ENCODE measurements at places on chromosomes 16 and 17.

- no peak for DNase-seq
These were observed 52.6 kb downstream of the PIGL start for GRCh38 chr17:16269658-16270057.

DNA sequence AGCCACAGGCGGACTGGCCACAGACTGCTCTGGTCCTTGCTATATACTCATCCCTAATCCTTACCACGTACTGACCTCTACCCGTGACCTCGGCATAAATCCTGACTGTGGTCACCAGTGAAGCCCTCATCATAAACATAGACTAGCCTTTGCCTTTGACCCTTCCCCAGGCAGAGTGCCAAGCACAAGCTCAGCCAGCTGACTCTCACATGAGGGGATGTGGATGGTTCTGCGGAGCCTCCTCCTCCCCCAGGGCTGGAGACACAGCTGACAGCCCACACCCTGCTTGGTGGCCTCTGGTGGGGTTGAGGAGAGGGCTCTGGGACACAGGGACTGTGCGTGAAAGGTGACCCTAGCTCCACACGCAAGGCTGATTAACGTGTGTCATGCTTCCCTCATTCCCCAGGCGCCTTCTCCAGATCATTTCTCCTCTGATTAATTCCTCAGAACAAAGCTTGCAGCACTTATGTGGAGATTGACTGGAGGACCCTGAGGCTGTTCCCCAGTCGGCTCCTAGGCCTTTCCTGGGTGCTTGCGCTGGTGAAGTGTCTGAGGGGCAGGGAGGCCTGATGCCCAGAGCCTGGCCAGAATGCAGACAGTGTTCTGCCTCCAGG, 241.5 kb upstream of the NLRP1 start:
- DNase-seq: no peak

GRCh38 chr16:84308120-84308519, 13.4 kb downstream of the WFDC1 start:
- no peak for DNase-seq

DNA sequence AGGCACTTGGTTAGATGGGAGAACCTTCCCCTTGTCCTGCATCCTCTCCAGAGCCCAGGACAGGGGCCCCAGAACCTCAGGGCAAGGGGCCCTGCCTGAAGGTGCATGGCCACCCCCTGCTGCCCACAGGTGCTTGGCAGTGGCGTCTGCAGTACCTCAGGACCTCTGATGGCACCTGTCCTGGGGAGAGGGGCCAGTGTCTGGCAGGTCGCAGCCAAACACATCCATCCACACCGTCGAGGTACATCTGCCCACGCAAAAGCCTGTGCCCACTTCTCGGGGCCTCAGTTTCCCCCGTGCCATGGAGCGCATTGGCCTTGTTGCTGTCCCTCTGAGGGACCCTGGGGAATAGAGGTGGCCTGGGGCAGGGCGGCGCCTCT, 9.3 kb downstream of the MAP2K3 start:
- DNase-seq: no peak

- no peak for DNase-seq
These were observed 108.9 kb downstream of the MAP2K6 start for GRCh38 chr17:69523244-69523861.

DNA sequence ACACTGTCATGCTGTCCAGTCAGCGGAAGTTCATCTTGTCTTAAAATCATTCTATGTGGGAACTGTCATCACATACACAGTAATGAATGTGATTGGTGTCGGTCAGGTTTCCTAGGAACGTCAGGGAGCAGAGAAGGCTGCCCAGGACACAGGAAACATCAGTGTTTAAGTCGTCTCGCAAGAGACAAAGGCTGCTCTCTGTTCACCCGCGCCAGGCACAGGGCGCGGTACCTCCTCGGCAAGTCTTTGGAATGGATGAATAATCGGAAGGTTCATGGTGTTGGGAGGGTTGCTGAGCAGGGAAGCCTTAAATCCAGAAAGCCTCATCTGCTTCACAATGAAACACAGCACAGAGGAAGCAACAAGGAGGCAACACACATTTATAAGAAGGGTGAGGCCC, 148.2 kb downstream of the CPPED1 start:
- DNase-seq: no peak

DNA sequence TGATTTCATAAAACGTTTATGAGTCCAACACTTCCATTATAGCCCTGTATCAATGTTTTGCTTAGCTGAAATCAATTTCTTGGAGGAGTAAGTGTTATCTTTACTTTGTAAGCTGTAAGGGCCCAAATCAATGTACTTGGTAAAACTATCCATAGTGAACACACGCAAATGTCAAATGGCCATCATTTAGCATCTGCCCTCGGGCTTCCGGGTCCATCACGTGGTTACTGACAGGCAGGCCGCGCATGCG, 687 bp upstream of the NARF start:
- DNase-seq: no peak

- DNase-seq: peak; percentile 15
These were observed 100.7 kb downstream of the MGAT5B start for GRCh38 chr17:76968707-76969597.

DNA sequence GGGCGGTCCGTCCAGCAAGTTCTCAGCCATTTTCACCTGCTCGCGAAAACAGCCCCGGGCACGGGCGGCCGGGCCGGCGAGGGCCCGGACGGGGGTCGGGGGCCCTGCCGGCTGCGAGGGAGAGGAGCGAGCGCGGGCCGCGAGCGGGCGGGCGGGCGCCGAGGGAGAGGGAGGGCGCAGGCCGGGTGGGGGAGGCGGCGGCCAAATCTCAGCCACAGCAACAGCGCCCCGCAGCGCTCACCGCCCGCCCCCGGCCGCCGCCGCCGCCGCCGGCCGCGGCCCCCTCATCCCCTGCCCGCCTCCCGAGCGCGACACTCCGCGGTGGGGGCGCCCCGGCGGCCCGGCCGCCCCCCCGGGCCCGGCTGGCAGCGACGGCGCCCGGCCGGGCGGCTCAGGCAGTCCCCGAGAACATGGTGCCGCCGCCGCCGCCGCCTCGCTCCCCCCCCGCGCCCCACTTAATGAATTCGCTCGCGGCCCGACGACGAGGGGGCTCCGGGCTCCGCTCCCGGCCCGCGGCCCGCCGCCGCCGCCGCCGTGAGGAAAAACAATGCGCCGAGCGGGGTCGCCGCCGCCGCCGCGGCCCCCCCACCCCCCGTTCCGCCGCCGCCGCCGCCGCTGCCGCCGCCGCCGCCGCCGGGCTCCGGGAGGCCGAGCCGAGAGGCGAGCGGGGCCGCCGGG, 487 bp downstream of the CREBBP start:
- DNase-seq: peak; percentile 53

DNA sequence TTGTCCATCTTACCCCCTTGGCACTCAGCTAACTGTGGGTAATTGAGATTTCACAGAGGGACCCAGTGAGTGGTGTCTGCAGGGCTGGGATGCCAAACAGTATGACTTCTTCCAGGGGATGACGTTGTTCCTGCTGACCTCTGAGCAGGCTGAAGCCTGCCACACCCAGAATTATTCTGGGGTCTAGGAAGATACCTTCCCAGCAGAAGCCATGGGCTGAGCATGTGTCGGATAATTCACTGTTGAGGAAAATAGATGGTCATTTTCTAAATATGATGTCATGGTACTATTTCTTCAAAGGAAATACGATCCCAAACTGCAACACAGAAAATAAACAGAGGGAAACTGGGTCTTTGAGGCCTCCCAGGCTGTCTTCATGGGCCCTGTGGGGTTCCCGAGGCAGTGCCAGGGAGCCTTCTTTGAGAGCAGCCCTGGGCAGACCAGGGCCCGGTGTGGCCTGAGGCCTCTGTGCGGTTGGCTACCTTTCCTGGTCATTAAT, 17.4 kb downstream of the WNT9B start:
- DNase-seq: no peak

DNA sequence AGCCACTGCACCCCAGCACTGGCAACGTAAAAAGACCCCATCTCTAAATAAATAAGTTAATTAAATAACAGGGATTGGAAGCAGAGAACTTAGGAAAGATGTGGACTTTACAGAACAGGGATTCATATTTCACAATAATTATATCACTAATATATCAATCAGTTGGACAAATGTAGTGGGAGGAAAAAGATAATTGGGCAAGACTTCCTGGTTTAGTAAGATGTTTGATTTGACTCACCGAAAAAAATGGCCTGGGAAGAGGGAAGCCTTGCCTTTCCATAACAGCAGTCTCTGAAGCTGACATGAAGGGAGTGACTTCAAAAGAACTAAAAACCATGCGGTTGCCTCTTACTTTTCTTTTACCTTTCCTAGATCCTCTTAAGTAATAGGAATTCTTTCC, 15.2 kb upstream of the C17orf78 start:
- DNase-seq: no peak

GRCh38 chr16:27571433-27572326, 21.7 kb downstream of the KATNIP start:
- no peak for DNase-seq

DNA sequence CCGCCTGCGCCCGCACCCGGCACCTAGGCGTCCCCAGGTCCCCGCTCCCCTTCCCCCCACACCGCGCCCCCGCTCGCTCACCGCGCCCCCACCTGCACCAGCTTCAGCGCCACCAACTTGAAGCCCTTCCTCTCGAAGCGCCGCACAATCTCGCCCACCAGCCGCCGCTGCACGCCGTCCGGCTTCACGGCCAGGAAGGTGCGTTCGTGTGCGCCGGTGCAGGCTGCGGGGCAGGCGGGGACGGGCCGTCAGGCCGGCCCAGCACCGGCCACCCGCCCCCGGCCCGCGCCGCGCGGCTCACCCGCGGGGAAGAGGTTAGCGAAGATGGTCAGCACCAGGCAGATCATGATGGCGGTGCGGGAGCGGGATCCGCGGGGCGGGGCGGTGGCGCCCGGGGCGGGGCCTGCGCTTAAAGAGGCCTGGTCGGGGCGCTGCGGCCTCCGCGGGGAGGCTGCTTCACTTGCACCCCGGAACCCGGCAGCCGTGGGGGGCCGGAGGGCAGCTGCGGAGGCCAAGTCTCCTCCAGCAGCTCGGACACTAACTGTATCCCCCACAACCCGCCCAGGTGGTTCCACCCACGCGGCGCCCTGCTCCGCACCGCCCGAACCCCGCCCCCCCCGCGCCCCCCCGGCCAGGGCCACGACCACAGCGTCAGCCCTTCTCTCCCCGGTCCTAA, at the start of gene NME3:
TSS of gene NME3 (minus strand) at position 356 of the 676 bp plus-strand sequence. CDS start at position 347, 9 bp downstream.
- peak; percentile 41 for DNase-seq

GRCh38 chr16:89828870-89829629, 775 bp downstream of the SPIRE2 start:
- no peak for DNase-seq

DNA sequence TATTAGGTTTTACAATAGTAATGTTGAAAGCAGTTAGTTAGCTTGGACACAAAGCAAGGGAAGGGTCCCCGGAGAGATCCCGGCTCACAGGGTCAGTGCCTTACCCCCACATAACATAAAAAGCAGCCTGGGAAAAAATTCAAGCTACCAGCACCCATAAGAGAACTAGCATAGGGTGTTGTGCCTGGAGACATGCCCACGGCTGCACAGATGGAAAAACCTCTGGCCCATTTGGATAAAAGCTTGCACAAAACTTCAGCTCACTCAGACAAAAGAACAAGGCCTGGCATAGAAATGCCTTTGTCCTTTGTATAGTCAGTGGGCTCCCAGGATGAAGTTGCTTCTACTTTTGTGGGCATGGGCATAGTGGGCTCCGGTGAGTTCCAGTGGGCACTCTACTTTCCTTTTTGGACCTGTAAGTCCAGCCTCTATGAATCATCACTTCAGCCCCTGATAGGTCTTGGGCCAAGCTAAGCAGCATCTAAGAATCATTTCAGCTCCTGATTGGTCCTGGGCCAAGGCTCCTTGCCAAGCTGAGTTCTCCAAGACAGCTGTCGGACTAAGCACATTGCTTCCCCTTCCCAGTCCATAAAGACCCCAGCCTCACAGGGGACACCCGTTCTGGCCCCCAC, 1.3 kb upstream of the RDM1 start:
- DNase-seq: no peak

DNA sequence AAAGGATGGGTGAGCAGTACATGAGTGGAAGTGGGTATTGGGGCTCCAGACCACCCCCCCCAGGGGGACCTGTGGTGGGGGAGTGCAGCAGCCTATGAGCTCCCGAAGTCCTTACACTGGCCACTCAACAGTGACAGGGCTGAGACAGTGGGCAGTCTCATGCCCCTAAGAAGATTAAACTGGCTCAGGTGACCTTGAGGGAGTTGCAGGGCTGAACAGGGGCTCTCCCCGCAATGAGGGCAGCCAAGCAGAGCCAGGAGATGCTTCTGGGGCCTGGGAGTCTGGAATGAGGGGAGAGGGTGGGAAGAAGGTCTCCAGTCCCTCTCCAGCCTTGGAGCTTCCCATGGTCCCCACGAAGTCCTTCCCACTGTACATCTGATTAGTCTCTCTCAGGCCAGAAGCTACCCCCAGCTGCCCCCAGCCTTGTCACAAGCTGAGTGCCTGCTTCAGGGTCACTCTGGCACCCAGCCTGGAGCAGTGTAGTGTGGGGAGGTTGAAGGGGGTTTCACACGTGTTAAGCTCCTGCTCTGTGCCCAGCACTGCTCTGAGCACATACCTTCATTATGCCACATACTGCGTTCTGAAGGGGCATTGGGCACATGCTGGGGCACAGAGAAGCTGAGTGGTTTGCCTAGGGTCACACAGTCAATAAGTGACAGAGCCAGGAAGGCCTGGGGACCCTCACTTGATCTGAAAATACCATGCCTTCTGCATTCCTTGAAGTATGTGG, 1.0 kb upstream of the CDH16 start:
- no peak for DNase-seq

- DNase-seq: no peak
These were observed 56.3 kb upstream of the HAS3 start for GRCh38 chr16:69049146-69049545.

DNA sequence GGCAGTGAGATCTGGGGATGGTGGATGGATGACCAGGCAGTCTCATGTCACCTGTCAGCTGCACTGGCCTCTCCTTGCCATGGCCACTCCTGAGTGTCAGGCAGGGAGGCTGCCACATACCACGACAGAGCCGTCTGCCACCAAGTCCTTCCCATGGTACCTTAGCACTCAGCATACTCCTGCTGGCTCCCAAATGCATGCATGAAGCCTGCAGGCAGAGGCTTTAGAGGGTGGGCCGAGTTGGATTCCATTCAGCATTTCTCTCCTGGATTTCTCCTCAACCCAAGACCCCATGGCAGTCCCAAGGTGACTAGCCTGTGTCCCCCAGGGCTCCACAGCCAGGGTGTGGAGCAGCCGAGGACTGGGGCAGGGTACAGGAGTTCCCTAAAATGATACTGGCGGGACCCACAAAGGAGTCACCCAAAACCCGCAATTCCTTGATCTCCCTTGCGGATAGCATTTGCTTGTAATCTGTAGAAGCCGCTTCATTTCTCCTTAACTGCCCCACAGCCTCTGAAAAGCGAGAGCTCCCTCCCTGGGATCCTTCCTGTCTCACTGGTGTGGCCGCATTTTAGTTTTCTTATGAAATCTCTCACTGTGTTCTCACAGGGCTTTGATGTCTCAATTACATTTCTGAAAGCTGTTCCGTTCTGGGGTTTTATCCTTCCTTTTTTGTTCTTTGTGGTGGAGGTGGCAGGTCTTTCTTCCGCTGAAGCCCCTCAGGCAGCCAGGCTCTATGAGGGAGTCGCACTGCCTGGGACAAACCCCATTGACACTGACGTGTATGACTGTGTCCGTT, 141.4 kb downstream of the SOCS1 start:
- no peak for DNase-seq

DNA sequence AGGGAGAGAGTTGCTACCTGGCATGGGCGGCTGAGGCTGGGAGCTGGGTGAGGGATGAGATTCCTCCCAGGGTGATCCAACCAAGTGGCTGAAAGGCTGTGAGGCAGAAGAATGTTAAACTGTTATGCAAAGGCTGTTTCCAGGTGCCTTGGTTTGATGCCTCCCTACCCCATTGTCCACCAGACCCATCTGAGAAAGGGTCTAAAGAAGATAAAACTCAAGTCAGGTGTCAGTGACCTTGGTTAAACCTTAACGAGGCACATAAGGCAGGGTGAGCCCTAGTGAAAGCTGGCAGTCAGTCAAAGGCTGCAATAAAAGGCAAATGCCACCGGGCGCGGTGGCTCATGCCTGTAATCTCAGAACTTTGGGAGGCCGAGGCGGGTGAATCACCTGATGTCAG, 23.8 kb downstream of the LDHD start:
- DNase-seq: no peak

Data from effector memory CD4-positive, alpha-beta T cell (primary cell).